ENCODE measurements at places on chromosomes 16 and 17.

DNA sequence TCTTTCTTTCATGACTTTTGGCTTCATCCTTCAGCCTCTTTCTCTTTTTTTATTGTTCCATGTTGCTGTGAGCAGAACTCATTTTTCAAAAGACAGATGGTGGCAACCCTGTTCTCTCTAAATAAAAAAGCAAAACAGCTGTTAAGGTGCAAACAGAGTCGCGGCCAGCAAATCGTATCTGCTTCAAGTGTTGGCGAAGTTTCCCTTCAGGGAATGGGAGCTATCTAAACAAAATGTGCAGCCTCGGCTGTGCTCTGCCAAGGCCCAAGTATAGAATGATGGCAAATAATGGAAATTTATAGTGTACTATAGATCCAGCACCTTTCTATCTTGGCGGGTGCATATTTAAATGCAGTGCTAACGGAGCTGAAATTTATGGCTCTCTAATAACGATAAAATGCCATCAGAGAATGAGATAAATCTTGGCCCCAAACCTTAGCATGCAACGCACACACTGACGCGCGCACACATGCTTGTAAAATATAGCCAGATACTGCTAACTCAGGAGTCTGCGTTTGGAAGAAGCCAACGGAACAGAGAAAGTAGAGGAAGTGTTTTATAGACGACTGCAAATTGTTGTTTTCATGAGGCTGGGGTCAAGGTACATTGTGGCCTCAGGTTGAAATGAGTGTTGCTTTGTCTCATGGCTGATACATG lies 315.5 kb upstream of the RBFOX1 start:
- no peak for DNase-seq

GRCh38 chr17:73025041-73025560 lies 67.4 kb downstream of the SLC39A11 start:
- no peak for DNase-seq

DNA sequence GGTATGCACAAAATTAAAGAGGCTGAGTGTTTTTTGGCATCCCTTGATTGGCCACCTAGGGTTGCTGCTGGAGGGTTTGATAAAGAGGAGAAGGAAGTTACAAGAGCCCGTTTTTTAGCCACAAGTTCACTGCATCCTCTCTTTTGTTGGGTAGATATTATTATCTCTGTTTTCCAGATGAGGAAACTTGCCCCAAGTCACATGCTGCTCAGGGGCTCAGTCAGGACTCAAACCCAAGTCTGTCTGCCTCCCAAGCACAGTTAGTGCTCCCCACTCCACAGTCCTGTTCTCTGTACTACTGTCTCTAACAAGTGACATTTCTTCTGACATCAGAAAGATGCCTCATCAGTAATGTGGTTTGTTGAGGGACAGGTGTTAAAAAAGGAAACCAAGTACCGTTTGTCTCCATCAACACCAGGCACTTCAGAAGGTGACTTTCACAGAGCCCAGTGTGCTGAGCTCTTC lies 1.4 kb downstream of the NT5M start:
- DNase-seq = peak; percentile 45

DNA sequence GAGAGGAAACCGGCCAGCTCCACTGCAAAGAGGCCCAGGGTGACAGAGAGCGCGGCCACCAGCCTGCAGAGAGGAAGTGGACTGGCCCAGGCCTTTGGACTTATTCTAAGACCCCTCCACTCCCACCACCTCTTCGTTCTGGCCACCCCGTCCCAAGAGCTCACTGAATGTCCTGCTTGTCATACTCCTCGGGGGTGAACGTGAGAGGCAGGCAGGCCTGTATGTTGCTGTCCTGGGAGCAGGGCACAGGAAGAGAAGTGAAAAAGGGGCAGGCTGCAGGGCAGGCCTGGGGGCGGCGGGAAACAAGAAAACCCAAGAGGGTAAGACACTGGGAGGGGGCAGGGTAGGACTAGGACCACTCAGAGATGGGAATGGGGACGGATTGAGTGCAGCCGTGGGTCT lies 384 bp downstream of the TMEM107 start:
- DNase-seq = no peak

DNA sequence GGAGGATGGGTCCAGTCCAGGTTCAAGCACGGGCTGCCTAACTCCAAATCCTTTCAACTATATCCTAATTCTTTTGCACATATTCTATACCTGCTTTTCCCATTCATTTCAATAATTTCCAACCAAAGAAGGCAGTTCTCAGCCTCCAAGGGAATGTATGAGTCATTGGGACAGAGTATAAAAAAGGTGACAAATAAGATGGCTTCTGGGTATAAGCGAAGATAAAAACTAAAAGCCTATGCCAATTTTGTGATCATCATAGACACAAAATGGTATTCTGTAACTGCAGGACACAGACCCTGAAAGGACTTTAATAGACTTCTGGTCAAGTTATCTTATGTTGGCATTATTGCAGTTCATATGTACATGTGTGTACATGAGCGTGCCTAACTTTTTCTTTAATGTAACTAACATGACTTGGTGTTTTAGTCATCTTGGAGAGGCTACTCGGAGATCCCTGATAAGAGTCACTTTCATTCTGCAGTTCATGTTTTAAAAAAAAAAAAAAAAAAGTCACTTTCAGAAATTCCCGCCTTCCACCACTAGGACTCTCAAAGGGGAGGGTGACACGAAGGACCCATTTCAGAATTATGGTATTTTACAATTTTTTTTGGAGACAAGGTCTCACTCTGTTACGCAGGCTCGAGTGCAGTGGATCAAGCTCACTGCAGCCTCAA lies 17.3 kb downstream of the COG1 start:
- no peak for DNase-seq

- no peak for DNase-seq
Observed at GRCh38 chr17:27577884-27578717, 52.9 kb upstream of the LGALS9 start.

GRCh38 chr17:39569126-39569525 lies 38.6 kb downstream of the NEUROD2 start:
- no peak for DNase-seq

GRCh38 chr16:734208-734980 lies 6.4 kb downstream of the CIAO3 start:
- no peak for DNase-seq

- DNase-seq = no peak
Observed at GRCh38 chr16:17331071-17331607, 139.6 kb downstream of the XYLT1 start.

DNA sequence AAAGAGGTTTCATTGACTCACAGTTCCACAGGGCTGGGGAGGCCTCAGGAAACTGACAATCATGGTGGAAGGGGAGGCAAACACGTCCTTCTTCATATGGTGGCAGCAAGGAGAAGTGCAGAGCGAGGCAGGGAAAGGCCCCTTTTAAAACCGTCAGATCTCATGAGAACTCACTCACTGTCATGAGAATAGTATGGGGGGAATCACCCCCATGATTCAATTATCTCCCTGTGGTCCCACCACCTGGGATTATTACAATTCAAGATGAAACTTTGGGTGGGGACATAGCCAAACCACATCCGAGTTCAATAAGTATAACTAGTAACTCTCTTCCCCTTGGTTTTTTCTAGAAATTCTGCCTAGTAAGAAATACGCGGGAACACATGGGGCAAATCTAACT lies 94.9 kb downstream of the AXIN2 start:
- no peak for DNase-seq

- DNase-seq = no peak
Observed at GRCh38 chr17:68294196-68294555, 2.9 kb downstream of the ARSG start.

GRCh38 chr17:37225465-37225864 lies 150.3 kb upstream of the C17orf78 start:
- no peak for DNase-seq

DNA sequence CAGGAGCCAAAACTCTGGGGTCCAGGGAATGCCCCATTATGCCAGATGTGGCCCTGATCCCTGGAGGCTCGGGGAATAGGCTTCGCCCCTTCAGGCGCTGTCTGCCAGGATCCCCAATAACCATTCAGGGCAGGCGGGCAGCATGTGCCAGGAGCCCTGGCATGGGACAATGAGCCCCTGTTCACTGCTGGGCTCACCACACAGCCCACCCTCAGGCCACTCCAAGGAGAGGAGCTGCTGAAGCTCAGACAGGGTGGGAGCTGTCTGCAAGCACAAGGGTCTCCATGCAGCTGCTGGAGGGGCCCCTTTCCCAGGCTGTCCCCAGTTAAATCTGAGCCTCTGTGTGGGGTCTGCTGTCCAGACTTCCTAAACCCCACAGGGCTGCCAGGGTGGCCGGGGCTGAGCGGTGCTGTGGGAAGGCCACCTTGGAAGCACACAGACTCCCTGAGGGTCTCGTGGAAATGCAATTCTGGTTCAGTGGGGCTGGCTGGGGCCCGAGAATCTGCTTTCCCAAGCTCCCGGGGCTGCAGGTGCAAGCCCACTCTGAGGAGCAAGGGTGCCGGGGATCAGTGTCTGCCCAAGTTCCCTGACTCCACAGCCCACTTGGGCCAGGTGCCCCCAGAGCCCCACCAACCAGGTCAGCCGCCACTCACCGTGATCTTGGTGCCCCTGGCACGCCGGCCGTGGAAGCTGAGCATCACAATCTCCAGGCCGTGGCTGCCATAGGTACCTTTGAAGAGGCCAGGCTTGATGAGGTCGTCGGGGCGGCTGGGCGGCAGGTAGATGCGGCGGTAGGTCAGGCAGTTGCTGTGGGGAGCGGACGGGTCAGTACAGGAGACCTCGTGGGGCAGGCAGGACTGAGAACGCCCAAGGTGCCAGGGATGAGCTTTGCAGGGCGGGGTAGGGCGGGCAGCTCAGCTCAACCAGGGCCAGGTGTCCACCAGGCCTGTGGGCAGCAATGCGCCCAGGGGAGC lies 17.7 kb upstream of the C16orf95 start:
- DNase-seq = no peak

- no peak for DNase-seq
Observed at GRCh38 chr17:53736516-53737240, 86.0 kb upstream of the KIF2B start.

DNA sequence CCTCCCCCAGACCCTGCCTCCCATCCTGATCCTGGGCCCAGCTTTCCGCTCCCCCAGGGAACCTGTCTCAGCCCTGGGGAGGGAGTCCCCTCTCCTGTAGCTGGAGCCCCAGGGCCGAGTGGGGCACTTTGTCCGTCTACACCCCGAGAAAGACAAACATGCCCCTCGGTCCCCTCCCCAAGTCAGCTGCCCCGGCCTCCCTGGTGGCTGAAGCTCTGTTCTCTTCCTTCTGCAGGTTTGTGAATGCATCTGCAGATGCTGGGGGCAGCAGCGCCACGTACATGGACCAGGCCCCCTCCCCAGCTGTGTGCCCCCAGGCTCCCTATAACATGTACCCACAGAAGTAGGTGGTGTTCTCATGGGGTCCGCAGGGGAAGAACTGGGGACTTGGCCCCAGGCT lies 20.8 kb downstream of the STAT5A start:
- no peak for DNase-seq

- no peak for DNase-seq
Observed at GRCh38 chr16:79691007-79691406, 90.5 kb upstream of the MAF start.

GRCh38 chr17:16106161-16106891 lies 106.7 kb downstream of the TTC19 start:
- DNase-seq = no peak

DNA sequence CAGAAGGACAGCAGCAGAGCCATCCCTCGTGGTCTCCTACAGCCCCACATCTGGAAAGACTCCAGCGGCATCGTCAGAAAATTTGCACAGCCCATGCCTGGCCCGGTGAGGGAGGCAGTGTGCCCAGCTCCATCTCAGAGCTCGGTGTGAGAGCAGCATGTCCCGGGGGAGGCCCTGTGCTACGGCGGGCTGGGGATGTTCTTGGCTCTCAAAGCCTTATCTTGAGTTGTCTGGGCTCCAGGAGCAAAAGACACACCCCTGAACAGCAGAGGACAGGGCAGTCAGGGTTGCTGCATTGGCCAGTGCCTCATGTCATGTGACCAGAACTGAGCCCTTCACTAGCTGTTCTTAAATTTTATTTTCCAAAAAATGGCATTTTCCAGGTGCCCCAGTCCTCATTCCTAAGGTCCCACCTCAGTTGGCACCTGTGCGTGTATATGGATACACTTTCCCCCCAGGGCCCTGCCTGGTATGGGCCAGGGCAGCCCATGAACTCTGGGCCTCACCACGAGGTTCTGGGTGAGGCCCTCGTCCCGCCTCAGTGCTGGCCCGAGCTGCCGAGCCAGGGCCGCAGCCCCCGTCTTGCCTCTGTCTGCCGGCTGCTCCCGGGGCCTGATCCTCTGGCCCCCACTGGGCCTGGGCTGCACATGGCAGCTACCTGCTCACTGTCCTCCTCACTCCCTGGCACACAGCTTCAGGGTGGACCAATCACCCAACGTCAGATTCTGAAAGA lies 3.0 kb downstream of the NUDT16L1 start:
- DNase-seq = no peak

- no peak for DNase-seq
Observed at GRCh38 chr17:80984749-80985148, 6.9 kb upstream of the CHMP6 start.

GRCh38 chr17:535198-535597 lies 179.4 kb downstream of the VPS53 start:
- no peak for DNase-seq

DNA sequence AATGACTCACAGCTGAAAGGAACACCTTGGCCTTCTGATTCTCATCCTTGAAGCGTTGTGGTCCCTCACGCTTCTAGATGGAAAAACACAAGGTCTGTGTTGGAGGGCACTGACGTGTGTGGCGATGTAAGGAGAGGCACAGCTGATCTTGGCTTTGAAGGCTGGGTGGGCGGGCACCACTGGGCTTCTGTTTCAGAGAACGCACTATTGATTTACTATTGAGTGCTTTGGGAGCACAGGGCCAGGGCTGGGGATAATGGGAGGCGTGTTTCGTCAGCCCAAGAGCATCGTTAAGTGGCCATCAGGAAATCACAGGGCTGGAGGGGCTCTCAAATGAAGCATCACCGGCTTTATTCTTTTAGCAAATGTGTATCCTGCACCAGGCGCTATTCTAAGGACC lies 70.7 kb downstream of the CMIP start:
- DNase-seq = no peak

GRCh38 chr16:57643147-57643874 lies 14.9 kb downstream of the ADGRG1 start:
- no peak for DNase-seq

DNA sequence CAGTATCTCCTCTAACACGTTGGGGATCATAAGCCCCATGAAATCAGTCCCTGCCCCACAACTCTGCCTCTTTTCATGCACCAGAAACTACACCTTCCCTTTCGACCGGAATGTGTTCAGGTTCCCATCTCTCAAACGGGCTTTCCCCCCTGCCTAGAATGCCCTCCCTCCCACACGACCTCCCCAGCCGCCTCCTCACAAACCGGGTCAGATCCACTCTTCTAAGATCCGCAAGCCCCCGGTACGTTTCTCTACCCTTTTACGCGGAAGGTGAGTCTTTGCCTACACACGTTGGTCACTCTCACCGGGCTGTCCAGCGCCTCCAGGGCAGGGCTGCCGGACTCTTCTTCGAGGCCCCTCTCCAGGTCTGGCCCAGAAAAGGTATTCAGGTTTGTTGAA lies 708 bp downstream of the DHX33 start:
- peak; percentile 19 for DNase-seq

- no peak for DNase-seq
Observed at GRCh38 chr16:4537376-4538343, 913 bp downstream of the CDIP1 start.

Data from stimulated activated naive CD8-positive, alpha-beta T cell treated with anti-CD3 and anti-CD28 coated beads, Interleukin-15, amount 100 ng/mL, for 72 hours (primary cell).